ENCODE measurements at places on chromosomes 6 and 20.

DNA sequence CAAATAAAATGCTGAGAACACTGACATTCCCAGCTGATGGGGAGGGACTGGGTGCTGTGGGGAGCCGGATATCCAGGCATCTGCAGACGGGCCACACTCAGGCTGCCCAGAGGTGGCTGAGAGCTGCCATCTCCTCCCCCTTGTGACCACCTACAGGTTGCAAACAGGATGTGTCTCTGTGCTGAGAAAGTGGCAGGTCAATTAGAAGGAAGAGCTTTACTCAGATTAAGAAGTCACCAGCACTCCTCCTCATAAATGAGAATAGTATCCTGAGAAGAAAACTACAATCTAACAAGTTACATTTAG, 63.0 kb downstream of the HUS1B start:
- no peak for DNase-seq

DNA sequence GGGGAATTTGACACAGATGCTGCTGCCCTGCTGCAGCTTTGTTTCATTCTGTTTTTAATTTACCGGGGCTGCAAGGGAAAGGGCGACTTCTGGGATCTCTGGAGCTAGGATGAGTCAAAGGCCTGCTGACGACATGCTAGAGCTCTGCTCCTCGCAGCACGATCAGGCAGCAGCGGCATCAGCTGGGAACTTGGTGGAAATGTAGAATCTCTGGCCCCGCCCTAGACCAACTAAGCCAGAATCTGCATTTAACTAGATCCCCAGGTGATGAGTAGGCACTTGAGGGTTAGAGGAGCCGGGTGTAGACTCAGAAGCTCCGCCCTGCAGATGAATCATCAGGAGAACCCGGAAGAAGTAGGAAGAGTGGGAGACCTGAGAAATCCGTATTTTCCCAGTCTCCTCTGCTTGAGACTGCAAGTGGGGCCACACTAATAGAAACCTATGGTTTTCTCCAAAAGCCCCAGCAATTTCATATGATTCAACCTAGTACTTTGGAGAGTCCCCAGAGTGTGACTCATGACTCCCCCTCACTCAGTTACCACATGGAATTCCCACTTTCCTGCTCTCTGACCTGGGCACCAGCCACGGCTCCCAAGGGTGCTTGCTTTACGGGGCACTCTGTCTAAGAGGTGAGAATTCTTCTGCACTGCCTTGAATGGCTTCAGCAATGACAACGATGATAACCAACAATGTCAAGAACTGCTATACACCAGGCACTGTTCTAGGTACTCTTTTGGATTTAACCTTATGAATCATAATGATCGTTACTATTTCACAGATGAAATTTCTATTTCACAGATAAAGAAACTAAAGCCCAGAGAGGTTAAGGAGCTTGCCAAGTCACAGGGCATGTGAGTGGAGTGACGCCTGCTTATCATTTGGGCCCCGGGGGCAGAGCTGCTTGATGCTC, 18.1 kb downstream of the TUBB2B start:
- peak; percentile 95 for DNase-seq

DNA sequence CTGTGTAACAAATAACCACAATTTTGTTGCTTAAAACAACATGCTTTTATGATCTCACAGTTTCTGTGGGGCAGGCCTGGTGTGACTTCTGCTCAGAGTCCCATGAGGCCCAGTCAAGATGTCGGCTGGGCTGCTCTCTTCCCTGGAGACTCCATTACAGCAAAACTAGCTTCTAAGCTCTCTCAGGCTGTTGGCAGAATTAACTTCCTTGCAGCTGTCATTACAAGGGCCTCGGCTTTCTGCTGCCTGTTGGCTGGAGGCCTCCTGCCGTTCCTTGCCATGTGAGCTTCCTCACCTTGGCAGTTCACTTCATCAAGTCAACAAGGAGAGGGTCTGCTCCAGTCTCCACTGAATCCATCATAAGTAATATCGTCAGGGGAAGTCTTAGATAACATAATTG, 659.2 kb downstream of the PRKN start:
- DNase-seq: no peak

- no peak for DNase-seq
Observed at GRCh38 chr6:53707108-53707897, 41.7 kb upstream of the KLHL31 start.

GRCh38 chr20:23151885-23152284, 65.8 kb upstream of the CD93 start:
- no peak for DNase-seq

GRCh38 chr6:162829013-162829742, 101.4 kb downstream of the PACRG start:
- DNase-seq: no peak

GRCh38 chr6:159692303-159693127, 526 bp downstream of the SOD2 start:
- peak; percentile 65 for DNase-seq

DNA sequence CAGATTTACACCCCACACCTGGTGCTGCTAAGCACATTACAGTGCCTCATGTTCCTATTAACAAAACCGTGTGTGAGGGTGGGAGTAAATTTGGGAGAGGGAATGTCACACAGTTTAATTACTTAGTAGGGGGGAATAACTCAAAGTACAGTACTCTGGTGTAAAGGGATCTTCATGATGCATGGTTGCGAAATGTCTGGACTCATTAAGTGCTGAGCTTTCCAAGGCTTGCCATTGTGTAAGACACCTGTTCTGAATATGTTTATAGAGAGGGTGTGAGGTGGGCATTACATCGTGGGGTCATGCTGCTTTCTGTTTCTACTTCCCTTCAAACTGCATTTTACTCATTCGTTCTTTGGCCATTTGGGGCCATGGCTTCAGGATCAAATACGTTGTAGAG, 181.2 kb downstream of the ADGRG6 start:
- DNase-seq: peak; percentile 22

GRCh38 chr6:23413327-23414050, 712.5 kb upstream of the NRSN1 start:
- DNase-seq: peak; percentile 61

- no peak for DNase-seq
Observed at GRCh38 chr6:90544741-90545140, 42.1 kb downstream of the MAP3K7 start.

- DNase-seq: no peak
Observed at GRCh38 chr6:15089569-15090144, 156.2 kb upstream of the JARID2 start.

DNA sequence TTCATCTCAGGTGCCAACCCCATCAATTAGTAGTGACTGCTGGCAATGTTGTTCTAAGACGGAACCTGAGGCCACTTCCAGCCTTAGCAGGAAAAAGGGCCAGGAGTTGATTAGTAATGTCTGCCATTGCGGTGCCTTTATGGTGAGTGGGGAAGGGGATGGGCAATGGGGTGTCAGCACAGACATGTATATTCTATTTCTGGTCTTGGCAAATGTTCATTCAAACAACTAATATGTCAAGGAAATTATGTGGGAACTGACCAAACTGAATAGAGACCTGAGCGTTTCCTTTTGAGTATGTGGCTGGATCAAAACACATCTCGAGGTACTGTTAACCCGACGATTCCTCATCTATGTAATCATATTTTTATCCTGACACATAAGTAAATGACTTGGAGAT, 34.6 kb upstream of the BMP2 start:
- no peak for DNase-seq

DNA sequence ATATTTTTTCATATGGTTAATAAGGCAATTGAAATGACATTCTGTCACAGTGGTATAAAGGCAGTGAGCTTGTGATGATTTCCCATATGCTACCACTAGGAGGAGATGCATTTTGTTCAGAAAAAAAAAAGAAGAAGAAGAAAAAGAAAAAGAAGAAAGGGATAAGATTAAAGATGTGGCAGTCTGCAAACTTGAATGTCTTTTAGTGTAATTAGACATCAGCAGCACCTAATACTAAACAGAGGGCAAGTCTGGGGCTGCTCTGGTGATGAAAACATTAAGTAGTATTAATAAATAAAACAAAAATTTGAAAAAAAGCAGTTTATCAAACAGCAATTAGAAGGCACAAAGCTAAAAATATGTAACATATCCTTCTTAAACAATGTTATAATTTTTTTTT, 95.4 kb upstream of the DEFB112 start:
- peak; percentile 17 for DNase-seq

DNA sequence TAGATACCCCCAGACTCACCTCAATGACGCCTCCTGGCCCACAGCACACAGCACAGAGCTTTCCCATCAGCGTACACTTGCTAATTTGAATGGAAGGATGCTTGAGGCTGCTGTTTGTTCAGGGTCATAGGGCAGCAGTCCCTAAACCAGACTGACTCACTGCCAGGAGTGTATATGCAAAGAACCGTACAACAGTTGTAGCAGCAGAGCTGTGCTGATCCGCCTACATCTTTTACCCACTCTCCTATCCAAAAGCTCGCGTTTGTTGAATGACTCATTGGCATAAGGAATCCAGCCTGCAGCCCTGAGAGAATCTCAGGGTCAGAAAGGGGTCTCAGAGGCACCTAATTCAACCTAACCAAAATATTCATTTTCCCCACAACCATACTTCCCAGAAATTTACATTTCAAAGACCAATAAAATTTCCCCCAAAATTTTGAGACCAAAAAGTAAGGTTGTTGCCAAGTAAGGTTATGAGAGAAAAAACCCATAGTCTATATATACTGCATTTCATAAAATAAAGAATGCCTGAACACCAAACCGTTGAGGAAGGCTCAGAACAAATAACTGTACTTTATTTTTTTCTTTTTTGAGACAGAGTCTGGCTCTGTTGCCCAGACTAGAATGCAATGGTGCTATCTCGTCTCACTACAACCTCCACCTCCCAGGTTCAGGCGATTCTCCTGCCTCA, 35.3 kb upstream of the CCND3 start:
- peak; percentile 91 for DNase-seq

DNA sequence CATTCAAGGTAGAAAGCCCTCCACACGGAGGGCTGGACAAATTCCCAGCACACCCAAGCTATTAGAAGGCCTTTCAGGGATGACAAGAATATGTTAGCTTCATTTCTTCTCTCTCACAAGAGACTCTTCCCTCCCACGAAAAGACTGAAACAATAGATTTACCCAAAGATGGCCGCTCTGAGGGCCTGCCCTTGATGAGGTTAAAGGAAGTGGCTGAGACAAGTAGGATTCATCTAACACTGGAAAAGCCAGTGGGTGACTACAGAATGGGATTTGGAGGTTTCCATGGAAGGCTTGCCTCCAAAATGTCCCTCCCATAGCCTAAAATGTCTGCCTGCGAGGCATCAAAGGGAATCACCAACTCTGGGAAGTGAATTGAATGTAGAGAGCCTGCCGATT, 277.6 kb downstream of the CLIC5 start:
- DNase-seq: no peak

DNA sequence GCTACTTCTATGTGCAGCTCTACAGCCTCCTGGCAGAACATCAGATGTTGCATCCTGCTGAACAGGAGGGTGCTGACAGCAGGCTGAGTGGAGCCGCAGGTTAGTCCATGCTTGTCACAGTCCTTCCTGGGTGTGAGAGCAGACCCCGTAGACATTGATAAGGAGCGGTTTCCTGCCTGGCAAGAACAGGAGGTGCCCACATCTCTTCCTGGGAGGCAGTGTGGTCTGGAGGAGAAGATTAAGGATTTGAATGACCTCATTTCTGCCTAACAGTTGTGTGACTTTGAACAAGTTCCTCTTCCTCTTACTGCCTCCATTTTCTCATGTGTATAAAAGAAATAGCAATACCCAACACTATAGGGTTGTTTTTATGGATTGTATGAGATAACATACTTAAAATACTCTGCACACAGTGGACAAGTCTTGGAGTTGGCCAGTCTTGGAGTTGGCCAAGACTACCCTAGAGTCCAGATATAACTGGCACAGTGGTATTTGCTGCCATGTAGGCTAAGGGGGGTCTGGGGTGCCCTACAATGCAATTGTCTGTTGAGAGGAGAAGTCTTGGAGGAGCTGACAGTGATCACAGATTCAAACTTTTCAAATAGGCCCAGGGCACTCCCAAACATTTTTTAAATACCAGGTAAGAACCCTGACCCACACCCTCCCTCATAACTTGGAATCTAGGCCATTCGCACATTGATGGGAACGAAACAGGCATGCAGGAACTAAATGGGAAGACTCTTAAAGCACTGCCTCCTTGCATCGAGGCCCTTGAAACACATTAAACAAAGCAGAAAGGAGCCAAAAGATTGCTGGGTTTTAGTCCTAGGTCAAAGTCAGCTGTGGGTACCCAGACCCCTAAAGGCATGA, 32.6 kb upstream of the TBC1D7 start:
- DNase-seq: peak; percentile 32

DNA sequence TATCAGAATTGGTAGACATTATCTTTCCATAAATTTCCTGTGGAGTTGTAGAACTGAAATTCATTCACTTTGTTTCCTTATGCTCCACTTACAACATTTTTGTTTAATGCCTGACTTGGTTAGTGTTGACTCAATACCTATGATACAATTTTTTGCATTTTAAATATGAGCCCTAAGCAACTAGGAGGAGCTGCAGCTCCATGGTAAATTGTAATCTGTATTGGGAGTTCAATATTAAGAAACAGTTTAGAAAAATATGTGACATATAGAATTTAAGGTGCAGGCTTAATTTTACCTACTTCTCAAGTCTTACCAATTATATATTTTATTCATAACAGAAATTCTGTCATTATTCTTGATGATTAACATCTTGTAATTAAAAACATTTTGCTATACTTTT, 868.3 kb downstream of the EYS start:
- DNase-seq: peak; percentile 66

DNA sequence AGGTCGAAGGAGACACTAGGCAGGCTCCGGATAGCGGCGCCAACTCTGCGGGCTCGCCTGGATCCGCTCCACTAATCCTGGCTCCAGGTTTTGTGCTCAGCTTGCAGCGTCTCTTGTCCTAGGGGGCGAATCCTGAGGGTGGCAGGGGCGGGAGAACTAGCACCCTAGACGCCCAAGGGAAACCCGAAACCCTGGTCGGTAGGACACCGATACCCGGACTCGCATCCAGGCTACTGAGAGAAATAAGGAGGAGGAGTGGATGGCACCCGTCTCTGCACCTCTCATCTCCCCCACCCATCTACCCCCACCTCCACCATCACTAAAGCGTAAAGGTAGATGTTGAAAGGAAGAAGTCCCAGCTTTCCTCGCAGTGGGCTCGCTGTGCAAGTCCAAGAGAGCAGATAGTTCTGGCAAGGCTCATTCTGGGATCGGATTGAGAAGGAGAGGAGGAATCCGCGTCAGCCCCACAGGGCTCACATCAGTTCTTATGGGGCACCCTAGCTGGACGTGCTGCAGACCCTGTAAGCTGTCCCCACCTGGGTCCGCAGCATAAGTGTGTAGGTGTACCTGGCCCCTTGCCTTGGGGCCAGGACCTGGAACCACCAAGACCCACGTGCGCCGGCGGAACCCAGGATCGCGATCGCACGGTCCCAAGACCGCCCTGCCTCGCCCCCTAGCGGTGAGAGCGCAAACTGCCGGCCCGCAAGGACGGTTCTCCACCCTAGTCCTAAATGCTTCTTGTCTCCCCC, 6.9 kb downstream of the SLC32A1 start:
- DNase-seq: peak; percentile 56

- DNase-seq: peak; percentile 20
Observed at GRCh38 chr6:142784344-142784743, 160.6 kb downstream of the HIVEP2 start.

DNA sequence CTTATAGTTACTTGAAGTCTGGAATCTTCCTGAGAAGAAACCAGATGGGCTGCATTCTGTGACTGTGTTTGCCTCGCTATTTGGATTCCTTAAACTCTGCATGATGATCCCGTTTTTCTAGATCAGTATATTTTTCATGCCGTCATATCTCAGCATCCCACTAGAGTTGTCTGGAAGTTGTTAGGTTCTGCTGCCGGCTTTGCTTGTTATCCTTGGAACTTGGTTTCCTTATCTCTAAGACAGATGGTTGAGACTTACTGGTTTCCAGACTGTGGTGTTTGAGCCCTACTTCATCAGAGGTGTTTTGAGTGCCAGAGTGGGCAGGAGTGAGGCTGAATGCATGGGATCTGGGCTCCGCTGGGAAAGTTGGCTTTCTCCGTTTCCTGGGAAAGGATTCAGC, 50.3 kb downstream of the CDS2 start:
- no peak for DNase-seq

All from choroid plexus epithelial cell (primary cell).